Suppressor macrophage (primary cell): ENCODE measurements at places on chromosomes 6 and 20.

DNA sequence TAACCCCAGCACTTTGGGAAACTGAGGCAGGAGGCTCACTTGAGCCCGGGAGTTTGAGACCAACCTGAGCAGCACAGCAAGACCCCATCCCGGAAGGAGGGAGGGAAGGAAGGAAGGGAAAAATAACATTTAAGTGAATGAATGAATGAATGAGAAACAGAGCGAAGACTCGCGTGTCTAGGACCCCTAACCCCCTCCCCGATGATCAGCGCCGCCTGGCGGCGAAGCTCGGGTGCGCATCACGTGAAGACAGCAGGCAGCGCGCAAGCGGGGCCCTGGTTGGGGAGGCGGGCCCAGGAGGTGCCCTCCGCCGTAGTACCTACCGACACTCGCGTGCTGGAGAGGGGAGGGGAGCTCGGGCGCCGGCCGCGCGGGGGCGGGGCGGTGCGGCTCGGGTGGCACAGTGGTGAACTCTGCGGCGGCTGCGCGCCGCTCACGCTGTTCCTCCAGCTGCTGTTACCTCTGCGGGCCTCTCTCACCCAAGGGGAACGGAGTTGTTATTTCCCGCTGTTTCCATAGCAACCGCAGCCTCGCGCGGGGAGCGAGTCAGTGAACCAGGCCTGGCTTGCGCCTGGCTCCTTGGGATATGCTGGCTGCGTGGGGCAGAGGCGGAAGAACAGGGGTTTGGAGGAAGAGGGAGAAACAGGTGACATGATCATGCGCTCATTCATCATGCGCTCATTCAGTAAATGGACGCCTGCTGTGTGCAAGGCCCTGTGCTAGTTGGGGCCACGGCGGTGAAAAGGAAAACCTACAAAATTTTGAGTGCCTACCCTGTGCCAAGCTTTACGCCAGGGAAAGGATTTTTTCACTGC is 2.0 kb upstream of the DCDC2 start:
- peak; percentile 82 for DNase-seq

DNA sequence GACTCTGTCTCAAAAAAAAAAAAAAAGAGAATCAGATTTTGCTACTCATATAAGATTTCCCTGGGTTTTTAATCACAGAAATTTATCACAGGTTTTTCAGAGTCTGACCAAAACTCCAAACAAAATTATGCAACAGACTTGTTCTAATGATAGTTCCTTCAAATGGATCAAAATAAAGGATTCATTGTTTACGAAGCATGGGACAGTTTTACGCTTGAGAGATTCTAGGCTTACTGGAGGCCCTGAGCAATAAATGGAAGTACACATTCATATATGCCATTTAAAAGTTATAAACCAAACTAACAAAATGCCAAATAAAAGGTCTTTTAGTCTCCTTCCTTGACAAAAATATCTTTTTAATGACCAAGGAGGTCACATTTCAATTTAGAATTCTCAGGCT is 245.1 kb upstream of the KCNQ5 start:
- DNase-seq: no peak

DNA sequence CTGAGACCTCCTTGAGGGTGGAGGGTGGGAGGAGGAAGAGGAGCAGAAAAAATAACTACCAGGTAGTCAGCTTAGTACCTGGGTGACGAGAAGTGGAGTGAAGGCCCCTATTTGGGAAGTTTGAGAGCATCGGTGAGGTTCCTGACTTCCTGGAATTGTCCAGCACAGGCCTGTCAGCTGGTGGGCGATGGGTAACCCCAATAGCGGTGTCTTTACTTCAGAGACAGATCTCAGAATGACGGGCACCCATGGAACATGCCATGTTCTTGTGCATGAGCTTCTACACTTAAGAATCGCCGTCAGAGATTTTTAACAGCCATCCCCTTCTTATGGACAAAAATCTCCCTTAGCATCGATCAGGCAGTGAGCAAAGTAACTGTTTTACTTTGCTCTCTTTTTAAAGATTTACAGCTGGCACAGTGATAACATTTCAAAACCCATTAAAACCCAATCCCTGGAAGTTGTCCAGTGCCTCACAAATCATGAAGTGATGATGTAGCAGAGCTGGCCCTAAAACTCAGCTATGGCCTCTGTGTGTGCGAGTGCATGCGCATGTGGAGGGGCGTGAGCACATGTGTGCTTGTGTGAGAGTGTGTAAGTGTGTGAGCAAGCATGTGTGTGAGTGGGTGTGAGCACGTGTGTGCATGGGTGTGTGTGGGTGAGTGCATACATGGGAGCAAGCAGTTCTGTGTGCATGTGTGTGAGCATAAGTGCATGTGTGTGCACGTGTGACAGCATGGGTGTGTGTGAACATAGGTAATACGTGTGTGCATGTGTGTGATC is 85.2 kb downstream of the DLL1 start:
- no peak for DNase-seq

DNA sequence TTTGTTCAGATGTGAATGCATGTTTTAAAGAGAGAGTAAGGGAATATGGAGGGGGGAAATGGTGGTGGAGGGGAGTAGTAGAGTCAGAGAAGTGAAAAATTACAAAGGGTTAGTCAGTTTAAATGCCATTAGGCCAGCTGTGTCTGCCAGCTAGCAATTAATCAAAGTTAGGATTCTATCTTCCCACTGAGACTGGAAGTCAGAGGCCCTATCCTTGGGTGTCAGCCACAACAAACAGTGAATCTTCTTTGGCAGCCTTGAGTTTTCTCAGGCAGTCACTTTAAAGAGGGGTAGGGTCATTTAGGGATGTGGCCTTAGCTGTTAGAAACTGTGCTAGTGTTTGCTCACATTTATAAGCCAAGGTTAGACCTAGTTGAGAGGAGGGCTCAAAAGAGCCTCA is 120.5 kb upstream of the BTBD3 start:
- no peak for DNase-seq

- DNase-seq: no peak
These were observed 53.2 kb downstream of the VSTM2L start for GRCh38 chr20:37956107-37956585.

- no peak for DNase-seq
These were observed 21.1 kb downstream of the PHACTR2 start for GRCh38 chr6:143698759-143699429.
